IMR-90 (cell line): ENCODE measurements at places on chromosomes 12 and 14.
A peak's percentile ranks its signal among the peaks of the same experiment; 100 is the strongest.

GRCh38 chr14:105010891-105011291, 10.0 kb downstream of the CDCA4 start:
- DNase-seq: no peak

DNA sequence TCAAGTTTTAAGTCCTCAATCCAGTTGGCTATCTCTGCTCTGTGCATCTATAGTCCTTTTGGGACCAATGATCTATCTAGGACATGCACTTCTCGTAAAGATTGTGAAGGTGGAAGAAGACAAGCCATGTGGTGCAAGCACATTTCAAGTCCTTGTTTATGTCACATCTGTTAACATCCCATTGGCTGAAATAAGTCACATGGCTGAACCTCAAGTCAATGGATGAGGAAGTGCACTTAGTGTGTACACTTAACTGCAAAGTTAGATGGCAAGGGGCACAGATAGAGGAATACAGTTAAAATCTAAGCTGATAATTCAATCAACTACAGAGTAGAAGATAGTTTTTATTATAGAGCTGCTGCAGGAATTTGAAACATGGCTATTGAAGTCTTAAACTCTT, 362.8 kb upstream of the TBX3 start:
- DNase-seq: no peak

DNA sequence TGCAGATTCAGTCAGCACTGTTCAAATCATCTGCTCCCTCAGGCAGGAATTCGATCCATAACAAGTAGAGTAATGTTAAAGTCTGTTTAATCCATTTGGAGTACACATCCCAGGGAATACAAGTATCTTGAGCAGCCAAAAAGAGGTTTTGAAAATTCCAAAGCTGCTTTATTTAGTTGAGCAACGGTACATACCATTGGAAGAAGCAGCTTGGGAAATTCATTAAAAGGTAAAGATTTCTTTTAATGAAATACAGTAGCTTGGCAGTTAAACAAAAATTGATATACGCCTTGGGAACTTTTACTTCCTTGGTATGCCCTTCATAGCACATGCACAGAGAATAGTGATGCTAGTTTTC, 153.8 kb downstream of the LRIG3 start:
- DNase-seq: no peak

- no peak for DNase-seq
Measured at GRCh38 chr12:120429368-120429767, 8.5 kb upstream of the COX6A1 start.

- peak; percentile 82 for DNase-seq
Measured at GRCh38 chr12:47022296-47022695, 57.1 kb upstream of the PCED1B start.

DNA sequence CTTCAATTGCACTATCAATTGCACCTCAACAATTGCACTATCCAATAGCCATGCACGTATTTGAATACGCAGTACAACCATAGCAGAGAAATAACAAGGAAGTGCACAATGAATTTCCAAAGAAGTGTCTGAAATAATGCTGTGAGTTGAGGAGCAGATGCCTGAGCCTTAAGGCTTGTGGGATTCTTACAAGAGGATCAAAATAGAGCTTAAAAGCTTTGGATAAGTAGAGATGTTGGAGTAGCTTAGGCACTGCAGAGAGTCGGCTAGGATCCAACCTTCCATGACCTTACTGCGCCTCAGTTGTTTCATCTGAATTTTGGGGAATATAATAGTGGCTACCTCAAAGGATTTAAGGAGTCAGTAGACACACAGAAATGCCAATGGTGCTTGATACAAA, 196.1 kb upstream of the FLRT2 start:
- no peak for DNase-seq

DNA sequence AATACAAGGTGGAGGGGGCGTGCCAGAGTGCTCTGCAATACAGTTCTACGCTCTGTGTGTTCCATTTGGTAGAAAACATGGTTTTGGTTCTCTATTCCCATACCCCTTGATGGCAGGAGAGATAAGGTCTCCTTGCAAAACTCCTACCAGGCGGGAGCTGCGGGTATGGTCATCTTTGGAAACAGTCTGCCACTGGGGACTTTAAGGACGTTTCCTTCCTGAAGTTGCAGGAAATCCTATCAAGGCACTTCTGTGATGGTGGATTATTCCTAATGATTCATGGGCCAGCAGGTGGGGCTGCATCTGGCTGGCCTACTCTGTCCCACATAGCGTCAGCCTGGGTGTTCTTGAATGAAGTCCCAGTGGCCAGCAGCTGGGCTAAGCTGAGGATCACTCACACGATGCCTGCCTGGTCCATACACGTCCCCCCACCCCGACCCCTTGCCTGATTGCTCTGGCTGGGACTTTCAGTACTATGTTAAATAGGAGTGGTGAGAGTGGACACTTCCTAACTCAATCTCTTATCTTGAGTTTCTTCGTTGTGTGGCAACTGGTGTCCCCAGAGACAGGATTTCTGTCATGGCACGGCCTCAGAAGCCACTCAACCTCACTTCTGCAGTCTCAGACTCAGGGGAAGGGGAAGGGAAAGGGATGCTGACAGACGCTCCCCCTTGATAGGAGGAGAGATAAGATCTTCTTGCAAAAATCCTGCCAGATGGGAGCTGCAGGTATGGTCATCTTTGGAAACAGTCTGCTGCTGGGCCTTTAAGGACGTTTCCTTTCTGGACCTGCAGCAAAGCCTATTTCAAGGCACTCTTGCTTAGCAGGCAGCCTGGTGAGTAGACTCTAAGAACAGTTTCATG, 61.0 kb upstream of the FKBP4 start:
- no peak for DNase-seq

- peak; percentile 14 for DNase-seq
Measured at GRCh38 chr14:32710731-32711680, 227.7 kb upstream of the NPAS3 start.

GRCh38 chr12:72338437-72338836, 66.3 kb downstream of the TRHDE start:
- no peak for DNase-seq

- peak; percentile 84 for DNase-seq
Measured at GRCh38 chr12:92134638-92135274, 10.9 kb downstream of the BTG1 start.

GRCh38 chr14:36293824-36294223, 26.6 kb downstream of the MBIP start:
- peak; percentile 62 for DNase-seq

- no peak for DNase-seq
Measured at GRCh38 chr14:21113369-21113768, 12.5 kb downstream of the TMEM253 start.

- DNase-seq: no peak
Measured at GRCh38 chr12:111606767-111607230, 7.7 kb upstream of the ATXN2 start.

DNA sequence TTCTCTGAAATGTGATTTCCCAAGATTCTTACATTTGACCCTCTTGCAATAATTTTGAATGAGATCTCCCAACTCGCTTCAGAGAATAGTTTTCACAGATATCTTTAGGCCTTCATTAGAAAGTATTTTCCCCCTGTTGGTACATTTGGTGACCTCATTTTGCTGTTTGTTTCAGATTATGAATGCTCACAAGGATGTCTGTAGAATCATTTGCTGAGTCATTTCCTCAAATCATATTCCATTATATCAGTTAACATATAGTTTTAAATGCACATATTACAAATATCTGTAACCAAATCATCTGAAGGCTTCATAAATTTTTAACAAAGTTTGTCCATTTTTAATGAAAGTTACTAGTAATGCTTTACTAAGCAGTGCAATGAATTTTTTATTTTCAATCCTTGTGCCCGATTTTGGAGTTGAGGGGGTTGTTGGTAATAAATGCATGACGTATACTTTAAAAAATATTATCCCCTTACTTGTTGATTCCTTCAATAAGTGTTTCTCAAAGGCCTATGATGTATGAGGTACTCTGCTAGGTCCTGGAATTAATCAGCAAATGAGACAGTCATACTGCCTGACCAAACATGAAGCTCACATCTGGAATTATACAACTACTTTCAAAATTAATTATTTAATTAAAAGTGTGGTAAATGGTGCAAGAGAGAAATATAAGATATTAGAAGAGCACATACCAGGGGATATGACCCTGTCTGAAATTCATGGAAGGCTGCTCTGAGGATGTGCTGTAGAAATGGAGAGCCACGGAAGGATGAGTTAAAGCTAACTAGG, 126.9 kb upstream of the RAP1B start:
- peak; percentile 67 for DNase-seq

GRCh38 chr14:68658943-68659931, 133.6 kb downstream of the ZFP36L1 start:
- DNase-seq: peak; percentile 61

- no peak for DNase-seq
Measured at GRCh38 chr12:22059976-22060647, 14.1 kb downstream of the CMAS start.

GRCh38 chr14:90536511-90537191, 139.8 kb downstream of the CALM1 start:
- DNase-seq: no peak

DNA sequence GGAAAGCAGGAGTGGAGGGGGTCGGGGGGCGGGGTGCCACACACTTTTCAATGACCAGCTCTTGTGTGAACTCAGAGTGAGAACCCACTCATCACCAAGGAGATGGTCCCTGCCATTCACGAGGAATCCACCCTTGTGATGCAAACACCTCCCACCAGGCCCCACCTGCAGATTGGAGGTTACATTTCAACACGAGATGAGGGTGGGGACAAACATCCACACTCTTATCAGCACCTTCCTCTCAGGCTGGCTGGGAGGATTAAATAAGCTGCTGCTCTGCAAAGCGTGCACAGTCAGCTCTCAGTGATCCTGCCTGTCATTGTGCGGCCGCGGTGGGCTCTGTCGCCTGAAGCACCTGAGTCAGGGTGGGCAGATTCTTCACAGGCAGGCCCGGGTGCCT, 39.7 kb downstream of the AACS start:
- DNase-seq: no peak

DNA sequence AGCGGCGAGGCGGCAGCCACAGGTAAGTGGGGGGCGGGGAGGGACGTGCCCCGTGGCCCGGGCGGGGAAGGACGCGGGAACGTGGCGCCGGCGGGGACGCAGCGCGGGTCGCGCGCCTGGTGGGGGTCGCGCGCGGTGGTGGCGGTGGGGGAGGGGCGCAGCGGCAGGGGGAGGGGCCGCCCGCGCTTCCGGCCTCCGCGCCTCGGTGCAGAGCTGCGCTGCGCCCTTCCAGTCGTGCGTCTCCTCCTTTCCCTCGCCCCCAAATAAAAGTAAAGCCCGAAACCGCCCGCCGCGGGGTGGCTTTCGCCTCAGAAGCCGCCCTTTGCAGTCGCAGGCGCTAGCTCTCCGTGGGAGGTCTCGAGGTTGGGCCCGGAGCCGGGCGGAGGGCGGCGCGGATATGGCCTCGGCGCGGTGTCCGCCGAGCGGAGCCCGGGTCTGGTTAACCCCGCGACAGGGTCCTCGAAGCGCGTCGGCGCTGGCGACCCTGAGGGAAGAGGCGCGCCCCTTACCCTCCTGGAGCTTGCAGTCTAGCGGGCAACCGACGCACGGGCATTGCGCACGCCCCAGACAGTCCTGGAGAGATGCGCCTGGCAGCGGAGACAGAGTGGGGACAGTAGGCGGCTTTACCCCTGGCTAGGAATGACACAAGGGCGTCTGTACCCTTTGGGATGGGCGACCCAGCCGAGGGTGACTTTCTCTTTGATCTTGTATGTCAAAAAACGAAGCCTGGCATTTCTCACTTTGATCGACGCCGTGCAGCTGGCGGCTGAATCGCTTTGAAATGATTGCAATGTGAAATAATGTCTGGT, 589 bp downstream of the ATF1 start:
- peak; percentile 35 for DNase-seq

GRCh38 chr12:46950094-46950493, 124.3 kb upstream of the SLC38A4 start:
- DNase-seq: no peak

- DNase-seq: no peak
Measured at GRCh38 chr12:31033681-31034080, 40.0 kb upstream of the DDX11 start.

GRCh38 chr12:25241167-25242020, 9.3 kb downstream of the KRAS start:
- peak; percentile 71 for DNase-seq

- peak; percentile 1 for DNase-seq
Measured at GRCh38 chr14:66405158-66405557, 81.0 kb upstream of the CCDC196 start.

GRCh38 chr14:85325134-85326017, 204.6 kb upstream of the FLRT2 start:
- no peak for DNase-seq

DNA sequence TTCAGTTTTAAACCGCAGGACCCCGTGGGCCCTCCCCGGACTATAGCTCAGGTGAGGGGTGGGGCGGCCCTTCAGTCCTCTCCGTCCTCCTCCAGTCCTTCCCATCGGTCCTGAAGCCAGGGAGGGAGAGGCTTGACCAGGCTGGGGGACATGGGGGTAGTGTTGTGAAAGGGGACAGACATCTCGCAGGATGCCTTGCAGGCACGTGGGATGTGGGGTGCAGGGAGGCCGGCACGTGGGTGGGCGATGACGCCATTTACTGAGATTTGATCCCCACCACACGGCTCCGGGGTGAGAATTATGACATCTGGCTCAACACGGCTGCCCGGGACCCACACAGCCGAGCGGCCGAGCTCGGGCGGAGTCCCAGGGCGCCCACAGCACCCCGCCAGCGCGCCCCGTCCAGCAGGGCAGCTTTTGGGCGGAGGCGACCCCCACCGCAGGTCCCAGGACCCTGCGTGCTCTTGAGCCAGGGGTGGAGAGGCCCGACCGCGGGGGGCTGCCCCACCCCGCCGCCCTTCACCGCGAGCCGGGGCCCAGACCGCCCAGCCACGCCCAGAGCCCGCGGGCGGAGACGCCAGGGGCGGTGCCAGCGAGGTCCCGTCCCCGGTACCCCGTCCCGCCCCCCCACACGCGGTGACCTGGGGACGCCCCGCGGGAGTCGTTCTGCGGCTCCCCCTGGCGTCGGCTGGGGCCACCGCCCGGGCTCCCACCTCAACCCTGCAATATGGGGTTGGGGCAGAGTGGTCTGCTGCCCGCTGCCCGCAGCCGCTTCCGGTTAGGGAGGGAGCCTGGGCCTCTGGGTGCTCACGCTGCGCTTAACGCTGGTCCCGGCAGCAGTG, 3.3 kb upstream of the EXOC3L4 start:
- DNase-seq: peak; percentile 47

GRCh38 chr12:32679920-32680237, 778 bp downstream of the DNM1L start:
- DNase-seq: no peak

DNA sequence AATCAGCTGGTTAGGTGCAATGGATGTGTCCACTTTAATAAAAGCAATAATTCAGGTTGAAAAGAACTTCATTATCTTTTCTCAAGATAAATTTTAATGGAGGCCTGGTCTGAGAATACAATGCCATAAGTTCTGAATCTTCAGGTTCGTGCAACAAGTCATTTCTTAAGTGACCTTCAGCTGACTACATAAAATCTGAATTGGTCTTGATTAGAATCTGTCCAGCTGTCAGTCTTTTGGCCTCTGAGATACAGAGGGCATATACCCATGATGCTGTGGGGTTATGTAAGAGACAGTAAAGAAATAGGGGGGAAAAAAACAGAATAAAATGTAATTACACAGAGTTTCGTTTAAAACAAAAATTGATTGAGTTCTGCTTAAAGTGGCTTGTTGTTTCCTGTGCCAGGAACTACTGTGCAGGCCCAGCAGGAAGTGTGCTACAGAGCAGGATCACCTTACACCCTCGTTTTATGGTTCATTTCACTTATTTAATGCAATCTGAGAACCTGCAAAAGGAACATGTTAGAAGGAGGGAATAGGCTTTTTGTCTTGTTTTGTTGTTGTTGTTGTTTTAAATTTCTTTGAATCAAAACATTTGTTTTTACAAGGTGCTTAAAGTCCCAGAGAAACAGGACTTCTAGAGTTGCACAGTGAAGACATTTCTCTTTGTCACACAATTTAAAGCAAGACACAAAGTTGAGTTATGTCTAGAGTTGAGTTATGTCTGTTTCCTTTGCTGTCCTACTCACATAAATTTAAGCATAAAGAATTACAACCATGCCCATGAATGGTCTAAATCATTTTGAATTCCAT, 64.2 kb downstream of the LGR5 start:
- no peak for DNase-seq
